ENCODE measurements at places on chromosomes 11 and 22.

- DNase-seq = no peak
Observed at GRCh38 chr11:121841487-121842191, 274.4 kb downstream of the BLID start.

GRCh38 chr11:32034149-32034548 lies 56.7 kb upstream of the RCN1 start:
- DNase-seq = no peak

DNA sequence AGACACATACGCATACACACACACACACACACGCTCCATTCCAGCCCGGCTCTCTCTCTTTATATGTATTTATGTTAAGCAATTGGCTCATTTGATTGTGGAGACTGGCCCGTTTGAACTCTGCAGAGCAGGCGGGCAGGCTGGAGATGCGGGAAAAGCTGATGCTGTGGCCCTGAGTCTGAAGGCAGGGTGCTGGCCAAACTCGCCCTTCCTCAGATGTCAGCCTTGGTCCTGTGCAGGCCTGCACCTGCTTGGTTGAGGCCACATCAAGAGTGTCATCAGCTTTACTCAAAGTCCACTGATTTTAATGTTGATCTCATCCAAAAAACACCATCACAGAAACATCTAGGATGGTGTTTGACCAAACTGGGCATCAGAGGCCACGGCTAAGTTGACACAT lies 569.3 kb downstream of the TBC1D22A start:
- DNase-seq = no peak

DNA sequence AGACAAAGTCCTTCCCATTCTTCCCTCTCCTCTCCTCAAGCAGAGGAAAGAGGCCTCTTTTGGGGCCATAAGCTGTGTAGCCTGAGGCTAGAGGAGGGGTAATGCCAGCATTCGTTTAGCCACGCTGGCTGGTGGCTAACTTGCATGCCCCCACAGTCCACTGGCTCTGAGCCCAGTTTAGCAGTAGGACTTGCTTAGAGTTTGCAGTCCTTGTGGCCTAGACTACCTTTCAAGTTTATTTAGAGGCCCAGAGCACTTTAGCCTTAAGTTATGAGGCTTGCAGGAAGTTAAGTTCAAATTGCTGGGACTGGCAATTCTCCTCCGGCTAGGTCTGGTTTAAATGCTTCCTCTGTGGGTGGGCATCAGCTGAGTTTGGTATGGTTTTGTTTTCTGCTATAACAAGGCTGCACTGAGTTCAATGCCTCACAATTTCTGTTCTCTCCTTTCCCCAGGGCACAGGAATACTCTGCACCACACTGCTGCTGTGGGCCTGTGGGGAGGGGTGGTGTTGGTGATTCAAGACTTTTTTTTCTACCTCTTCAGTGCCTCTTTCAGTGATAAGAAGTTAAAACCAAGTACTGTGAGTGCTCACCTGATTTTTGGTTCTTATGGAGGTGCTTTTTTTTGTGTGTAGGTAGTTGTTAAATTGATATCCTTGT lies 281.0 kb upstream of the C11orf87 start:
- no peak for DNase-seq

DNA sequence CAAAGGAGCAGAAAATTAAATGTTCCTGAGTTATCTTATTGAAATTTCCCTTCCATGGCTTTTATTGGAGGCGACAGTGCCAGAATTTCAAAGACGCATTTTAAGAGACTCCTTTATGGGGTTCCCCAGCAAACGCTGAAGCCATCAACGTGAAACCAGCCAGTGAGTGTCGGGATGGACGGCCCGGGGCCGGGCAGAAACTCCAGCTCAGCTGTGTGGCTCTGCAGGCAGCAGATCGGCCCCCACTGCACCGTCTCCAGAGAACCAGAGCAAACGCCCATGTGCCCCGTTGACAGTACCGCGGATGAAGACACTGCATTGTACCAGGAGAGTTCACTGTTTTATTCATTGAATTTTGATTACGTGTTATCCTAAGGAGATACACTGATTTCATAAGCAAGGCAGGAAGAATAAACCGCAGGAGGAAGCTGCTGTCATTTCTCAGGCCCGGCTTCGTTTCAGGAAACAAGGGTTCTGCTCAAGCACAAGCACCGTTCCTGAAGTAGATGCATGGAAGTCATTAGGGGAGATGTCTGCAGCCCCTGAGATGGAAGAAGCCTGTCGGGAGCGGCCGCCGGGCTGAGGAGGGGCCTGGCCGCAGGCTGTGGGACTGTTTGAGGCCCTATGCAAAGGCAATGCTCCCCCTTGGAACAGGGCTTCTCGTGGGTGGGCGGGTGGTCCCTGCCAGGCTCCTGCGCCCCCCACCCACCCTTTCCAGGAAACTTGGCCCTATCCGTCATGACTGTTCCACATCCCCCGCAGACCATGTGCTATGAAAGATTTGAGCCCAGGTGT lies 639.7 kb downstream of the TBC1D22A start:
- DNase-seq = no peak

- DNase-seq = no peak
Observed at GRCh38 chr22:46867106-46867505, 104.7 kb downstream of the TBC1D22A start.

- DNase-seq = no peak
Observed at GRCh38 chr11:31913985-31914384, 102.9 kb upstream of the PAX6 start.

DNA sequence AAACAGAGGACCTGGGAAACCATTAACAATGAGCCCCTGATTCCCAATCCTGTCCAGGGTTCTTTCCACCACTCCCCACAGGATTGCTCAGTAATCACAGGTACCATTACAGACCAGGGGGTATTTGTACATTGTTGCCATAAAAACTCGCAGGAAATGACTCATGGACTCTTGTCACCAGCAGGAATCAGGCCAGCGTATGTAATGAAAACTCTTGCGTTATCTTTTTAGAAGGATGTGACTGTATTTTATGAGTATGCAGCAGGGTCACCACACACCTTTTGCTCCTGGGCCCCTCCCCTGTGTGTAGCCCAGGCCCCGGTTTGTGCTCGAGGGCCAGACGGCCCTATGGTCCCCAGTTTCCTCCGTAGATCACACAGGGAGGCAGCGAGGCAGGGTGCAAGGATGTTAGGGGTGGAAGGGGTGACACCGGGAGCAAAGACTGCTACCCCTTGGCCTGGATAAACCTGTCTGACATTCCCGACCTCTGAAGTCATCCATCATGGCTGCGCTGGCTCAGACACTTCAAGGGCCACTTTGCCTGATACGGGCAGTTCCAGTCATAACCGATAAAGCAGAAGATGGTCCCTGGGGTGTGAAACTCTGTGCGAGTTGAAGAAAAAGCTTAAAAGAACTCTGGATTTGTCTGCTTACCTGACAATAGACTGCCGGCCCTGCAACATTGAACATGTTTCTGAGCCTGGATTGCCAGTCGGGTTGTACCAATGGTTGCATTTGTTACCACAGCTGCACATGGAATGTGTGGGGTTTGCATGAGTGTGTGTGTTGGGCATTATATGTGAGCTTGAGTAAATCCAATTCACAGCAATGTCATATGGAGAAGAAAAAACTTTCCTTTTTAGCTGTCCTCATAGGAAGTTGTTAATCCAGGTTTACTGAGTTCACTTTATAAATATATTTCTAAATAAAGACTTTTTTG lies 56.9 kb downstream of the MICAL2 start:
- no peak for DNase-seq

DNA sequence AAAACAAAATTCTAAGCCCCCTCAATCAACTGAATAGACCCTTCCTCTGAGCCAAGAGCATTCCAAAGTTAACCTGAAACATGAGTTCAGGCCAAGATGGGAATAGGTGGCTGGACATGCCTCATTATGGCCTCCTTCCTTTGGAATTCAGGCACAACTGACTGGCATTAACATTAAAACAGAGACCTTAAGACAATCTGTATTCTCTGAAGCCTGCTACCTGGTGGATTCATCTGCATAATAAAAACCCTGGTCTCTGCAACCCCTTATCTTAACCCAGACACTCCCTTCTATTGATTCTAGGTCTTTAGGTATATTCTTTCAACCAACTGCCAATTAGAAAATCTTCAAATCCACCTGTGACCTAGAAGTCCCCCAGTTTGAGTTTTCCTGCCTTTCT lies 66.3 kb downstream of the JRKL start:
- DNase-seq = no peak

DNA sequence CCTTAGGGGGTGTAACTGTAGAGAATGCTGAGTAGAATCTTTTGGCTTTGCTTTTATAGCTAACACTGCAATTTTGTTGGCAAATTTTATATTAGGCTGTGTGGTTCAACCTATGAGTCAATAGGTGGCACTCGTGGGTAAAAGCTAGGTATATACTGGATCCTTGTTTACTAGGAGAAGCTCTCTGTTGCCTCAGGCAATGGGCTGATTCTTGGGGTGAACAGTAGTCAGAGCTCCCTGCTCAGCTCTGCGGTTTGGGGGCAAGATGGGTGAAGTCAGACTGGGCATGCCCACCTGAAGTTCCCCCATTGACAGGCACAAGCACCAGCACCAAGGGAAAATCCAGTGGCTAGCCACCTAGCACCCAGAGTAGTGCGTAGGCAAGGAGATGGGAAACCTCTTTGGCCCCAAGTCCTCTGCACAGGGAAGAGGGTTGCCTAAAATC lies 238.7 kb downstream of the FAM181B start:
- DNase-seq = no peak
